GM13976 (cell line): ENCODE measurements at places on chromosomes 3 and 15.

- DNase-seq: no peak
Observed at GRCh38 chr15:40192942-40193341, 32.1 kb downstream of the BUB1B start.

DNA sequence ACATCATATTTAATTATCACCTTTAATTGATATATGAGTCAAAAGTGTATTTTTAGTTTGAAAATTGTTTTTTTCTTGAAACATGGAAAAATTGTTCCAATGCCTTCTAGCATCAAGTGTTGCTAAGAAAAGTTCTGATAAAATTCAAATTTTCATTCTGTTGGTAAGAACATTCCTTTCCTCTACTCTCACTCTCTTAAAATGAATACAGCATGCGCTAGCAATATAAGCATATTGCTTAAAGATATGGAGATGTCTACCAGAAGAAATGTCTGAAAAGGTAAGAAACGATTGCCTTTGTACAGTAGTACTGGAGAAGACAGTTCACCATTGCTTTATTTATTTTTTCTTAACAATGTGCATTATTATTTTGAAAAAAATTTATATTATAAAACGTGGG is 17.6 kb upstream of the ZBTB38 start:
- no peak for DNase-seq

DNA sequence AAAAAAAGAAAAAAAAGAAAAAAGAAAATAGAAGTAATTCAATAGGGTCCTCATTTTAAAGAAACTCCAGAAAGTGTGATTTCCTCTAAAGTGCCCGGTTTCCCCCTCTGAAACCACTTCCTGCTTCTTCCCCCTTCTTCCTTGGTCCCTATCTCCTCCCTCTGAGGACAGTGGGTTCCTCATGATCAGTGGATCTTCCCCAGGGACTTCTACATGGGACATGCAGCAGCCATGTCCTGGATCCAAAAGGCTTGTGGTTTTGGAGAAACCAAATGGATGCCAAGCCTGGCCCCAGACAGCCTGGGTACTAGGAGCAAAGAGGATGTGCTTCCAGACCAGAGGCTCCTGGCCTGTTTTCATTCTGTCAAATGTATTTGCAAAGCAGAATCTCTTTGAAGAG is 26.6 kb upstream of the SMAD6 start:
- DNase-seq: no peak

GRCh38 chr3:148269816-148270215 is 427.9 kb upstream of the AGTR1 start:
- no peak for DNase-seq

GRCh38 chr3:47362701-47363100 is 18.1 kb upstream of the PTPN23 start:
- DNase-seq: no peak

DNA sequence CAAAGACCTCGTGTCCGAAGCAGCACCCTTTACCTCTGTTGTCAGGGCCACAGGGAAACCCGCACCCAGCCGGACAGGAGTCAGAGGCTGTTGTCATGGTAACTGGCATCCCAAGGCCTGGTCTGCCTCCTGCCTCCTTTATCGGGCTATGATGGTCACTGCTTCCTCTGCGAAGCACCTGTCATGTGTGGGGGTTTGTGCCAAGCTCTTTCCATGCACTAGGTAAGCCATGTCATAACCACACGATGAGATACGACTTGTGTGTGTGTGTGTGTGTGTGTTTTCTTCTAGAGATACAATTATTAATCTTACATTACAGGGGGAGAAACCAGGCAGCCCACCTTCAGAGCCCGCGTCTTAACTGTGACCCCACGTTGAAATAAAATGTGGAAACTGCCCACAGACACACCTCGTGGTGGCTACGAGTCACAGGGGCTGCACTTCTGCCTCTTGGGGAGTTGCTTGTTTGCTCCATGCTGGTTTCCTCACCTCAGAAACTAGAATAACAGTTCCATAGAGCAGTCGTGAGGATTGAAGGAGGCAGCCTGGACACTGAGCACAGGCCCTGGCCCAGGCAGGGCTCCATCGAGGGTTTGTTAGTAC is 18.0 kb downstream of the ZDHHC19 start:
- no peak for DNase-seq

- DNase-seq: no peak
Observed at GRCh38 chr15:73680549-73680948, 3.6 kb upstream of the CD276 start.

DNA sequence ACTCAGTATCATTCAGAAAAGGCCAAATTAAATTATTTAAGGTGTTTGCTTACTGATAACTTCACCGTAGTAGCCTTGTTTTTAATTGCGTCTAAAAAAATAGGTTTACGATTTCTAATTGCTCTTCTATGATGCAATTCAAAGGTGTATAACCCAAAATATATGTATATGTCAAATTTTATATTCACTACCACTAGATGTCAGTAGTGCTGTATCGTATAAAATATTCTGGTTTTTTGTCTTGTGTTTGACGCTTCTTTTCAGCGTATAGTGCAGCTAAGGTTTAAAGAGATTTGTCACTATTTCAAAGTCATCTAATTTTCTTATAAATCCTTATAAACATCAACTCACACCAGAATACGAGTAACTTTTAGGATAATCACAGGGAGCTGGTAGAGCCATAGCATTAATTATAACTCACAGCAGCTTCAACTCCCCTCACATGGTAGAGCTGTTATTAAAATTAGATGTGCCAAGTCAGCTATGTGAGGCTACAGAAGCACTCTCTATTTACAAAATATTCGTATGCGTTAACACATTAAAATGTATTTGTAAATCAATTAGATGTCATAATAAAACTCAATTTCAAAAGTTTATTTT is 3.5 kb downstream of the PFN2 start:
- DNase-seq: no peak

- no peak for DNase-seq
Observed at GRCh38 chr15:34496207-34496995, 58.8 kb upstream of the GOLGA8A start.

DNA sequence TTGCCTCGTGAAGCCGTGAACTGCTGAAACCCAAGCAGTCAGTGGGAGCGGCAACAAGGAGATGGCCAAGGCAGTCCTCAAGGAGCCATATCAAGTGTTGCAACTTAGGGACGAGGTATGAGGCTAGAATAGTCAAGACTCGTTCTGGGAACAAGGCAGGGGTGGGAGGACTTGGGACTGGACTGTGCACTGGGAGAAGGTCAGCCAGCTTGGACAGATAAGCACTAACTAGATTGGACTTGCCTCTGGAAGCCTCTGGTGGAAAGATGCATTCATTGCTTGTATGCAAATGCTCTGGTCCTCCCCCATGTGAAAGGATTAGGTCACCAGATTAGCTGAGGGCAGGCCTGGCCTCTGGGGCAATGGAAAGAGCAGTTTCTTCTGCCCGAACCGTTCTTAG is 123.3 kb upstream of the CTNNB1 start:
- no peak for DNase-seq

DNA sequence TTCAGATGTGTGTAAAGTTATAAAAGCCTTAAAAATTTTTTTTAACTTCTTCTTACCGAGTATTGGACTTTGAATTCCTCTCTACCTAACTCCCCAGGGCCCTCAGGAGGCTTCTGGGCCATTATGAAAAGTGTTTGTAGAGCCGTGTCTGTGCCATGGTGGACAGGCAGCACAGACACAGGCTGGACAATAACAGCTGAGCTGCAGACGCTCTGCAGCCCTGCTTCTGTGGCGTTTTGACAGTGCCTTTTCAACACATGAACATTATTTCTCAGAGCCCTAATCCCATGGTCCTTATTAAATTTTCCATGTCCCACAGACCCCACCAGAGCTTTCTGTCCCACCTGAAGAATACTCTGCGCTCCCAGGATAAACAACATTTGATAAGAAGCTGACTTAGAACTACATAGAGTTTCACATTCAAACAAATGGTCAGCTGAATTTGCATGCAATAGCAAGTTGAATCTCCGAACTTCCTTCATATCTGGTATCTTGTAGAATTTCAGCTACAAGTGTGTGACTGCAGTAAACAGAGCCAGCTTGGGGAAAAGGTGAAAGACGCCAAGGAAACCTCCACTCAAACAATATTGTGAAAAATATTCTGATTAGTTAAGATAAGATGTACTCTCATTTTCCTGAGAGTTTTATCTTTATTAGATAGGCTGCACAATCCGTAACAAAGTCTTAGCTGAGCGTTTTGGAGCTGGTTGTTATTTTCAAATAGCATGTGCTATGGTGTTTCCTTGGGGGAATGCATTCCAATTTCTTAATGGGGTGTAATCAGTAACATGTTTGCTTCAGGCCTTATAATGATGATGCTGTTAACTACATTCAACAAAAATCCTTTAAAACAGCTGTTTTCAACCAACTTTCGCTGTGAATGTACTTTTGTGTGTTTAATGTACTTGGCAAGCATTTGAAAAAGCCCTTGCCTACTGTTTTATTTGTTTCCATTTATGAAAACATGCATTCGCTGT is 378.2 kb downstream of the MECOM start:
- DNase-seq: no peak

- DNase-seq: no peak
Observed at GRCh38 chr15:50496692-50497091, 49.8 kb downstream of the USP50 start.

DNA sequence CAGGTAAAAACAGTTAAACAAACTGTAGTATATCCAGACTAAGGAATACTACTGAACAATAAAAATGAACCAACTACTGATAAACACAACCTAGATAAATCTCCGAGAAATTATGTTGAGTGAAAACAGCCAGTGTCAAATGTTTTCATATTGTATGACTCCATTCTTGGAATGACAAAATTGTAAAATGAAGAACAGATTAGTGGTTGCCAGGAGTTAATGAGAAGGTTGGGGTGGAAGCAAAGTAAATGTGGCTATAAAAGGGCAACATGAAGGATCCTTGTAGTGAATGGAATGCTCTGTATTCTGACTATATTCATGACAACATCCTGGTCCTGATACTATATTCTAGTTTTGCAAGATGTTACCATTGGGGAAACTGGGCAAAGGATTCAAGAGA is 27.5 kb upstream of the ACKR4 start:
- DNase-seq: no peak

DNA sequence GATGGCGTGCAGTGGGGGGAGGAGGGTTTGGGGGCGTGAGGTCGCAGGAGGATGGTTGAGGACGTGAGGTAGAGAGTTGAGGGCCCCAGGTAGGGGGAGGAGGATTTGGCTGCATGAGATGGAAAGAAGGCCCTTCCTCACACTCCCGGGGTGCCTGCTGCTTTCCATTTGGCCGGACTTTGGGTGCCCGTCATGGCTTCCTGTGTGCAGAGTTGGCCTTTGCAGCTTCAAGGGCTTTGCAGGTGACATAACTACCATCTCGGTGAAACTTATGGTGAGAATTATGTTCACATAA is 1.7 kb downstream of the MLF1 start:
- no peak for DNase-seq

- no peak for DNase-seq
Observed at GRCh38 chr3:177212278-177212610, 15.0 kb upstream of the TBL1XR1 start.

DNA sequence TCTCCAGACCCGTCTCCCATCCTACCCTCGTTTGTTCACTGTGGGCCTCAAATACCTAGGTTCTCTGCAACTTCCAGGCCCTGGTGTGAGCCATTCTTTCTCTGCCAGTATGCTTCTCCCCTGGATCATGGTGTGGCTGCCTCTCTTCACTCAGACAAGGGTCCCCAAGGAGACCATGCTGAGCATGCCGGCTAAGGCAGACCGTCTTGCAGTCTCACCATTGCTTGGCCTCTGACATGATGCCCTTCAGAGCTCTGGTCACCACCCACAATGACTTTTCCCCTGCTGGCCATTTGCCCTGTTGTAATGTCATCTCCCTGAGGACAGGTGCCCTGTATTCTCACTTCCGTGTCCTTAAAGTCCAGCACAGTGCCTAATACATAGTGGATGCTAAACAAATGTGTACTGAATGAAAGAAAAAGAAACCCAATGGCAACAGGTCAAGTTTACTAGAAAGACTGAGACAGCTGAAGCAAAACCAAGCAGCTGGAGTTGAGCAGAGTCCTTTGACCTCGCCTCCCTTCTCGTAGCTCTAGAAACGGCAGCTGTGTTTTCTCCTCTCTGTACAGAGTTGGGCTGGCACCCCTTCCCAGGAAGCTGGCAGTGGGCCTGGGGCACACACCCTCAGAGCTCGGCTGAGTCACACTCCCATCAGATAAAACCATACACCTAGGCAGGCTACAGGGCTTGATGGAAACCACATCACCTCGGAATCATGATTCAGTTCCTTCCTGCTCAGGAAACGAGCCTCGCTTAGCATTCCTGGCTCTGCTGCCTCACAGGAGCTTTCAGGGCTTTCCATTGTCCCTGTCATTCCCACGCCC is 8.6 kb downstream of the TLR9 start:
- DNase-seq: no peak

DNA sequence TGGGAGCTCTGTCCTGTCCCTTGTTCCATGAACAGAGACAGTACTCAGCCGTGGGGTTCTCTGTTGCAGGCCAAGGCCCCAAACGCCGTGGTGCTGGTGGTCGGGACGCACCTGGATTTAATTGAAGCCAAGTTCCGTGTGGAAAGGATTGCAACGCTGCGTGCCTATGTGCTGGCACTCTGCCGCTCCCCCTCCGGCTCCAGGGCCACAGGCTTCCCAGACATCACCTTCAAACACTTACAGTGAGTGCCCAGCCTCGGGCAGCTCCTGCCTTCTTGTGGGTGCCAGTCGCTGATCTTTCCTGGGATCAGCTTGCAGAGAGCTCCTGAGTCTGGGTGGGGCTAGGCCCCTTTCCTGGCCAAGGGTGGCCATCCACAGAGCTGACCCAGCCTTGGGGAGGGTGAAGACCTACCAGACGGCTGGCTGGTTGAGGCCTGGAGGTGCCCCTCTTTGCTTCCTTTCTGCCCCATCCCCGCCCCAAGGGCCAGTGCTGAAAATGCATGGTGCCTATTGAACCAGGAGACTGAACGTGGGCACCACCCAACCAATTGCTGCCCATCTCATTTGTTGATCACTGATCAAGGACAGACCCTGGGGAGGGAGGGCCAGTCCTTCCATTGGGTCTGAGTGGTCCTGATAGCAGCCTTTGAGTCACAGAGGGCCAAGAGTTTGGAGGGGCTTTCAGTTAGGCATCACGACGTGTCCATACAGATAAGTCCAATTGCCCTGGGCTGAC is 106.9 kb downstream of the LRRK1 start:
- DNase-seq: no peak

- no peak for DNase-seq
Observed at GRCh38 chr3:135865553-135865952, 100.0 kb upstream of the PPP2R3A start.

GRCh38 chr3:150411106-150411460 is 3.0 kb downstream of the TSC22D2 start:
- peak; percentile 10 for DNase-seq

GRCh38 chr3:107414325-107414964 is 37.2 kb downstream of the CCDC54 start:
- DNase-seq: no peak

GRCh38 chr3:184320104-184320445 is 5.7 kb downstream of the EIF4G1 start:
- DNase-seq: peak; percentile 29

GRCh38 chr15:27570746-27571145 is 528.4 kb downstream of the OCA2 start:
- DNase-seq: no peak

- no peak for DNase-seq
Observed at GRCh38 chr3:177976241-177976640, 560.0 kb upstream of the KCNMB2 start.

GRCh38 chr3:65978116-65978515 is 60.6 kb downstream of the MAGI1 start:
- no peak for DNase-seq
